ENCODE measurements at places on chromosomes 1 and 21.

GRCh38 chr1:36920801-36921405 is 113.4 kb downstream of the GRIK3 start:
- DNase-seq, result no peak

GRCh38 chr1:29124366-29125236 is 898 bp upstream of the TMEM200B start:
- DNase-seq, result no peak

DNA sequence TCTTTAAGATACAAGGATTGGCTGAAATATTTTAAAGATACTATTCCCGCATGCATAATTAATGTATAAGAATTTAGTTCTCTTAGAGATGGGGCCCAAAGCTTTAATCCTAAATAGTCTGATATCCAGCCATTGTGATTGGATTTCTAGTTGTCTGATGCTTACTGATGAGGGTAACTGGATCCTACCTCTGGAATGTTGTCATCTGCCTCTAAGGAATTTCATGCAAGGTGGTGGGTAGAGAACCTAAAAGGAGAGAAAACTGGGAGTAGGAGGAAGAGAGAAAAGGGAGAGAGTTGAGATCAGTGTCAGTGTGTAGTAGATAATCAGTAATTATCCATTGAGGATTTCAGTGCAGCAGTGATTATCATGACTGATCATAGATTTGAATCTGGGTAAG is 295.5 kb downstream of the KCNT2 start:
- DNase-seq, result no peak

DNA sequence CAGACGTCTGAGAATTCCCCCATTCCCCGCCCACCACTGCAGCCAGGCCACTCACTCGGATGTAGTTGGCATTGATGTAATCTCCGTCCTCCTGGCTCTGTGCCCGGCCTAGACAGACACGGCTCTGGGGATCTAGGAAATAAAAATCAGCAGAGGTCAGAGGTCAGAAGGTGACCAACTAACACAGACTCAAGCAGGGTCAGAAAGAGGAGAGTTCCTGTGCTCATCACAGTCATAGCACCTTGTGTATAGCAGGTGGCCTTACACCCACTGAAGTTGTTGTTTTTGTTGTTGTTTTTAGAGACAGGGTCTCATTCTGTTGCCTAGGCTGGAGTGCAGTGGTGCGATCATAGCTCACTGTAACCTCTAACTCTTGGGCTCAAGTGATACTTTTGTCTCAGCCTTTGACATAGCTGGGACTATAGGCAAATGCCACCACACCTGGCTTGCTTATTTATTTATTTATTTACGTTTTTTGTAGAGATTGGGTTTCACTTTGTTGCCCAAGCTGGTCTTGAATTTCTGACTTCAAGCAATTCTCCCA is 4.9 kb downstream of the PTPN7 start:
- DNase-seq, result no peak

- DNase-seq, result no peak
Observed at GRCh38 chr1:214380396-214380795, 99.4 kb downstream of the SMYD2 start.

DNA sequence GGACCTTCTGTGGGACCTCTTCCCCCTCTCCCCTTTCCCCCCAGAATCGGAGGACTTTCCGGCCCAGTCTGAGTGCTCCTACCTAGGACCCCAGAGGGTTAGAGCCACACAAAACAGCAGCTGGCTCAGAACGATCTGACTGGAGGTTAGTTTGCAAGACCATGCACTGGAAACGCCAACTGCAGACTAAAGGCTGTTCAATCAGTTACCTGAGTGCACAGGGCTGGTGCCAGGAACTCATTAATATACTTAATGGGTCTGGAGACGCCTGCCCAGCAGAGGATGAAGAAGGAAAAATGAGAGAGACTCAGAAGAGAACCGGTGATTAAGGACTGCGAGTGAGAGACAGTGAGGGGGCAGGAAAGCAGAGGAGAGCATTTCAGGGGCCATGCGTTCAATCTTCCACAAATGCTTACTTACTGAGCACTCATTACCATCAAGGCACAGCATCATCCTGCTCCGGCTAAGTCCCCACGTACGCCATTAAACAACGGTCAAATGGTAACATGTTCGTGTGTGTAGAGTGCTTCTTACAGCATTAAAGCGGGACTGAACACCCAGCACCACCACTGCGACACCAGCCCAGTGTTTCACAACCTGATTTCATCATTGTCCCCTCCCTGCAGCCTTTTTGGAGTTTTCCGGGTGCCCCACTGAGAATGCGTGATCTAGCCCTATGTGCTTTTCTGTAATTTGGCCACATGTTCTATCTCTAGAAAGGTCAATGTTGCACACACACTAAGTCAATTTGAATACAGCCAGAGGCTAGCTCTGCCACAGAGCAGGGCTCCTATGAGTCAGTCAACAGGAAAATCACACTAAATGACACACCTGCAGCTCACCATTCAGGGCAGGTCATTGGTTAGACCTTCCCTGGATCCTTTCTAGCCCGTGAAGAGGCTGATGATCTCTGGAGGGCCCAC is 7.6 kb downstream of the ENO1 start:
- no peak for DNase-seq

- no peak for DNase-seq
Observed at GRCh38 chr1:54614563-54614962, 8.8 kb downstream of the FAM151A start.

DNA sequence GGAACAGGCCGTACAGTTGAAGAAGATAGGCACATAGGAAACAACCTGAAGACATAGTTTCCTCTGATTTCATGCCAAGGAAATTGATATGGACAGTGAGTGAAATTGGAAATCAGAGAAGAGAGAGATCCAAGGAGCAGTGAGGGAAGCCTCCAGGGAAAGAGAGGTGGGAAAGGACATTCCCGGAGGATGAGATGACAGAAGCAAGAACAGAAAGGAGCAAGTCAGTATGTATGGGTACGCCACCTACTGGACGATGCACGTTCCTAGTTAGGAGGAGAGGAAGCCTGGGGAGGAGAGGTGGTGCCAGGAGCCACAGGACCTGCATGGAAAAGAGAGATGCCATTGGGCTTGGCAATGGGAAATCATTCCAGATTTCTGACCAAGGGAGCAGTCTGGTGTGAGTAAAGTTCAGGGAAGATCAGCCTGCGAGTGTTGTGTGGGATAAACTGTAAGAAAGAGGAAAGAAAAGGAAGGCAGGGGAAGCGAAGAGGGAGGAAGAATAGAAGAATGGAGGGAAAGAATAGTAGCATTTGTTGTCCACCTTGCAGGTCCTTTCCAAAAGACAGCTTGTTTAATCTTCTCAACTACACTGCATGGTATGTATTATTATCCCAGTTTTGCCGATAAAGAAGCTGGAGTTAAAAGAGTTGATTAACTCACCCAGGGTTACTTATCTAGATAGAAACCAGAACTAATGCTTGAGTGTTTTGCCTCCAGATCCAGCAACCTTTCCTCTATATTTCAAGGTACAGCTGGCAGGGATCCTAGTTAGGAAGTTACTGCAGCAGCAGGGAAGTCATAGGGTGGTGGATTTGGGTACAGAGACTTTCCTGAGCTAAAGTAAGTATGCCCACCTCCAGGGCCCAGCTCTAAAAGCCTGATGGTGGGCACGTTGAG is 27.4 kb downstream of the C1orf116 start:
- DNase-seq, result peak; percentile 49

GRCh38 chr1:192435704-192436103 is 118.9 kb downstream of the RGS21 start:
- DNase-seq, result no peak

GRCh38 chr1:9506901-9507300 is 32.4 kb upstream of the SLC25A33 start:
- DNase-seq, result no peak

All from substantia nigra (tissue), 51 donors.